T-helper 2 cell treated with Interferon-gamma antibody and Interleukin-4, amounts not matched to agents 100 ng/mL and 5 ng/mL, for 36 hours (primary cell): ENCODE measurements at places on chromosomes 11 and 22. TPM values are rescaled to one million over a fixed set of nuclear protein-coding genes. Genes with fewer than 3 reads are reported as not detected.

GGTLC3 gene
- not detected in 2 replicates for total RNA-seq

MMP10 gene
- not detected in 2 replicates for total RNA-seq

MISFA gene
- total RNA-seq, result 2.2 and 2.6 TPM in 2 replicates

CTSW gene
- total RNA-seq, result 26.4 and 29.3 TPM in 2 replicates
